KG1 (cell line): ENCODE measurements at places on chromosomes 6 and 20.

- DNase-seq = no peak
Observed at GRCh38 chr6:111938710-111939109, 65.5 kb upstream of the FYN start.

DNA sequence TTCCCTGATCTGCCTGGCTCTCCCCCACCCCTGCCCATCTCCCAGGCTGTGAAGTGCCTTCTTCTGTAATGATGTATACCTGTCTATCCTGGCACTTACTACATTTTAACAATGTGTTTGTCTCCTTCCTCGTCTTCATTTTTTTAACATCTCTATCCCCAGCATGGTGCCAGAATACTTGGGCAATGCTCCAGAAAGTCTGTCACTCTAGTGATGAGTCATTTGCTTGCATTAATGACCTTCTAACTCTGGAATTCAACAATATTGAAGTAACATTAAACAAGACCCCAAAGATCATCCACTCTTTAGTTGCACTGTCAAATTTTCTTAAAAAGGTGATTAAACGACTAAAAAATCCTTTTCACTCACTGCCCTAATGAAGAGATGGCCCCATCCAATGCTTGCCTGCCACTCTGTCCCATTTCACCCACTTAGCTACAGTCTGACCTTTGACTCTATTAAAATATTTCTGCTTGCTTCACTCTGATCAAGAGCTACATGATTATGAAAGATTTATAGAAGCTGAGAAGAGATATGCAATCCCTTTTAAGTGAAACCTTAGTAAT is 7.7 kb upstream of the KLHL31 start:
- no peak for DNase-seq

GRCh38 chr6:99232056-99232455 is 117.4 kb downstream of the FAXC start:
- no peak for DNase-seq

DNA sequence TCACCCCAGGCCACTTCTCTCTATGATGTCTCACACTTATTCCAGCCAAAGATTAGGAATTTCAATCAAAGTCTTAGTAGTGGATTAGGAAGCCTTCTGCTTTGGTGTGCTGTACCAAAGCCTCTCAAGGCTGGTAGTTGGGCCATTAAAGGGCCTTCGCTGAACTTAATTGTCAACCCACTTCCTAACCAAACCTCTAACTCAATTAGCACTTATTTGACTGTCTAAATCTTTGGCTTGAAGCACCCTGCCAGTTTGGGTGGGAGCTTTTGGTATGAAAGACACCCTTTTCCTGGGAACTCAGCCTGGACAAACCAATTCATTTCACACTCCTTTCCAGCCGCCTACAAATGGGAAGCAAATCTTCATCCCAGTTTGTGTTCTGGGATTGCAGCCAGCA is 81.5 kb downstream of the BMP2 start:
- no peak for DNase-seq

- DNase-seq = no peak
Observed at GRCh38 chr20:1876217-1876921, 18.8 kb upstream of the SIRPA start.

- DNase-seq = no peak
Observed at GRCh38 chr6:80029470-80029869, 25.0 kb downstream of the TTK start.

- DNase-seq = no peak
Observed at GRCh38 chr20:46920114-46920513, 25.5 kb downstream of the EYA2 start.

- DNase-seq = no peak
Observed at GRCh38 chr20:62860924-62861691, 514 bp downstream of the TCFL5 start.

DNA sequence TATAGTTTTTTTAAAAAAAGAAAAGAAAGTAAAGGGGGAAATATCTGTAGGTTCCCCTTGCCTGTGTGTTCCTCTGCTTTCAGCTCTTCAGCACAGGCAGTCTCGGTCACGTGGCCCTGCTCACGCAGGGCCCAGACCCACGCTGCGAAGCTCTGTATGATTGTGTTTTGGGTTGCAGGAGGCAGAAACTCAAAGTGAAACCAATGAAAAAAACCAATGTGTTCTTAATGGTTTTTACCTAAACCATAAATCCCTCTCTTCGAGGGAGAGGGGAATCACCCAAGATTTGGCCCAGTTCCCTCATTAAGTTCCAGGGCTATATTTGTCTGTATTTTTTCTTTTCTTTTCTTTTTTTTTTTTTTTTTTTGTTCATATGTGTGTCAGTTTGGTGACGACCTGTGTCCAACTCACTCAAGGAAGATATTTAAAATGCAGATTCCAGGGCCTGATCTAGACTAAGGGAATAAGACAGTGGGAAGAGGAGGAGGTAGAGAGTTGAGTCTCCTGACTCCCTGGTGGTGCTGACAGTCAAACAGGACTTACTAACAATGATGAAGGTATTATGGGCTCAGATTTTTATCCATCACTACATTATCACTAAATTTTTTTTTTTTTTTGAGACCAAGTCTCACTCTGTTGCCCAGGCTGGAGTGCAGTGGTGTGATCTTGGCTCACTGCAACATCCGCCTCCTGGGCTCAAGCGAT is 33.8 kb upstream of the RREB1 start:
- DNase-seq = no peak

DNA sequence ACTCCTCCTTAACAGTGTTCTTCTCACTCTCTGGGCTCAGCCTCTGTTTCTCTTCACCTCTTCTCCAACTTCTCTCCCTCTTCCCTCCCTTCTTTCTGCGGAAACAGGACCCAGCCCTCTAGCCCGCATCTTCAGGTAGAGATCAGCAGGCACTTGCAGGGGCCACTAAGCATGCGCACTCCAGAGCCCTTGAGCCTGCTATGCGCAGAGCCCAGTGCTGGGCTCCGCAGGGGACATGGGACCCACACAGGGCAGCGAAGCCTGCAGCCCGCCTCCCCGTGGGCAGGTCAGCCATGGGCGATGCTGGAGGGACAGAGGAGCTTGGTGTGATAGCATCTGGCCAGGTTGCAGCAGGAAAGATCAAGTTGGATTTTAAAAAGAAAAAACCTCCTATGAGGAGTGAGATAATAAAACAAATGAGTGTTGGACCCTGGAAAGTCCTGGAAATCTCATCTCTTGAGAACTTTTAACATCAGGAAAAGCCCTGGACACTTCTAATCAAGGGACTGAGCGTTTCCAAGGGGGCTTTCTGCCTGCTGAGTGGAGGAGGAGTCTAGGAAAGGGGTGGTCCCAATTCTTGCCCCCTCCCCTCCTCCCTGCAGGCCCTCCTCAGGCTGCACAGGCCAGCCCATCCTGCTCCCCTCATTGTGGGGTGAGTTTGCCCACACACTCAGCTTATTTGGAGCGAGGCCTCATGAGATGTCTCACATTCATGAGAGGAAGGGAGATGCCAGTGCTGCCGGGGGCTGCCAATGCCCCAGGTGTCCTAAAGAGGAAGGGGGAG is 71.9 kb downstream of the MDGA1 start:
- DNase-seq = no peak

DNA sequence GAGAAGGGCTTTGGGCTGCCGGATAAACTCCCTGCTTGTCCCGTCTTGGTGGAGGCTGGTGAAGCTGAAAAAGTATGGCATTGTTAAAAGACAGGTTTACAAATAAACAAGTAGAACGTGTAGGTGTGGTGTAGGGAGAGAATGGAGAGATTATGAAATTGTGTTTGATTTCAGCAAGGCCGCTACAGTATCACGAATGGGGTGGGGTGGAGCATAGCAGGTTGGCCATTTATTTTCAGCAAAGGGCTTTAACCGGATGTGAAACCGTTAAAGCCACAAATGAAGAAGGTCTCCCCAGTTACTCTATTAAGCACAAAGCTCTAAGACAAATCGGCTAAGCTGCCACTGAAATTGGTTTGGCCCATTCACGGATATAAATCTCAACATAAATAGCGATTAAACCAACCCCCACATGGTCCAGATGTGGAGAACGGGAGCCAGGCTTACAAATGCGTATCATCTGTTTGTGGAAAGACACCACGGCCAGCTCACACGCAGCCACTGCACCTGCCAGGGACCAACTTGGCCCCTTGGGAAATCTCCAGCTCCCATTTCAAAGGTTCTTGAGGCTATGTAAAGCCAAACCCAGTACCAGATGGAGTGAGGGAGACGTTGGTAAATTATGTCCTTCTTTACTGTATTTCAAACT is 94.0 kb downstream of the ZMYND8 start:
- no peak for DNase-seq

GRCh38 chr20:20856306-20856705 is 143.9 kb upstream of the RALGAPA2 start:
- no peak for DNase-seq

DNA sequence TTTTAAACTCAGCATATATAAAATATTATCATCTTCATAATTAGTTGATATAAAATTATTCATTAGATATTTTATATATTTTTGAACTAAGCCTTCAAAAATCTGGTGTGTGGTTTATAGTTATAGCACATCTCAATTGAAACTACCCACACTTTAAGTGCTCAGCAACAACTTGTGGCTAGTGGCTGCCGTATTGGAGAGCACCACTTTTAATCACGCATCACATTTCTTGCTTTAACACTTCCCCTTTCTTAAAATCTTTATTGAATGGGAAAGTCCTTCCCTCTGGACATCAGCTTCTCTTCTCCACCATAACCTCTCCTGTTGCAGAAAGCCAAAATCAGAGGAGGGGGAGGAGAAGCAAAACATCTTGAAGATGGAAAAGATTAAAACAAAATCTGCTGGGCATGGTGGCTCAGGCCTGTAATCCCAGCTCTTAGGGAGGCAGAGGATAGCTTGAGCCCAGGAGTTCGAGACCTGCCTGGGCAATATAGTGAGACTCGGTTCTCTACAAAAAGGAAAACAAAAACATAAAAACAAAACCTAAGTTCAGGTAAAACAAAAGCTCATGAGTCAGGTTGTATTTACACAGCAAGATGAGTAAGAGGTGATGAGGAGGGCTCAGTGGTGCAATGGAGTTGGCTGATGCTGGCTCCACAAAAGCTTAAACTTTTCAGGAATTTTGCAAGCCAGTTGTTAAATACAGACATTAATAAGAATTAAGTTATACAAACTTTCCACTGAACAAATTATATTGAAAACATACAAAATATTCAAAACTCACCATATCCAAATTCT is 237.0 kb upstream of the SUPT3H start:
- no peak for DNase-seq

DNA sequence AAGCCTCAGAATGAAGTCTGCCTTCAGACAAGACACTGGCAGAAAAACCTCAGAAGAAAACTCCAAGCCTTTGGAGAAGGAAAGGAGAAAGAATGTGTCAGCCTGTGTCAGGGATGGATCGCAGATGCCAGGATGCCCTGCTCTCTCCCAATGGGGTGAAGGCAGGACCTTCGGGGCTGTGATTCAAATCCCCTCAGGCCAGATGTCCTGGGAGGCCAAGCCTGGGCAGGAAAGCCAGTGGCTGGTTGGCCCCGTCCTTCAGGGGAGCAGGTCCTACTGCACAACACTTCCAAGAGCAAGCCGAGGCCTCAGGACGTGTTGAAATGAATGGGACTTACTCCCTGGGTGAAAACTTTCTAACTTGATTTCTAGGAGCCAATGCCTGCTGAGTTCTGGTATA is 36.5 kb downstream of the GJA10 start:
- DNase-seq = no peak

GRCh38 chr6:34102099-34102656 is 43.7 kb downstream of the GRM4 start:
- no peak for DNase-seq

- no peak for DNase-seq
Observed at GRCh38 chr6:75113446-75113845, 92.4 kb downstream of the COL12A1 start.

DNA sequence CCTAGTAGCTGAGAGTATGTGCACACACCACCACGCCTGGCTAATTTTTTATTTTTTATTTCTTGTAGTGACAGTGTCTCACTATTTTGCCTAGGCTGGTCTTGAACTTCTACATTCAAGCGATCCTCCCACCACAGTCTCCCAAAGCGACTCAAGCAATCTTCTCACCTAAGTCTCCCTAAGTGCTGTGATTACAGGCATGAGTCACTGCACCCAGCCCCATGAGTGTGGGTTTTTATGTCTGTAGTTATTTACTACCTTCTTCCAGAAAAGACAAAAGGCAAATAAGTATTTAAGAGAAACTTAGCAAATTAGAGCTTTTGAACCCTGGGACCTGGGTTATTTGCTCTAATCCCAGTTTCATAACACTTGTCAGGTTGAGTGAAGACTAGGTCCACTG is 92.3 kb upstream of the HCRTR2 start:
- no peak for DNase-seq

DNA sequence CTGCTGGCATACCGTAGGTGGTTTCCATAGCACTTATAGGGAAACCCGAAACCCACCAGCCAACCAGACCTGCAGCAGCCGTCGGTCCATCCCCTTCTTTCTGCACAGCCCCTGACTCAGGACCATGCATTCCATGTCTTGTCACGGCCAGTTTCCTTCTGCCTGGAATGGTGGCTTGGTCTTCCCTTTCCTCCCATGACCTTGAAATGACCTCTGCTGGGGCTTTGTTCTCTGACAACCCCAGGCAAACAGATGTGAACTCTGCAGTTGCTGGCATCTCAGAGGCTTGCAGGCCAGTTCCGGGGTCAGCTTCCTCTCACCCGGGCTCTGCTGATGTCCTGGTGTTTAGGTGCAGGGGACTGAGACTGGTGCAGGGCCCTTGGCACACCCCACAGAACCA is 250.8 kb downstream of the SMOC2 start:
- no peak for DNase-seq

- no peak for DNase-seq
Observed at GRCh38 chr6:102488729-102489128, 1095.2 kb downstream of the GRIK2 start.

GRCh38 chr6:72699159-72699558 is 77.3 kb downstream of the KCNQ5 start:
- no peak for DNase-seq

DNA sequence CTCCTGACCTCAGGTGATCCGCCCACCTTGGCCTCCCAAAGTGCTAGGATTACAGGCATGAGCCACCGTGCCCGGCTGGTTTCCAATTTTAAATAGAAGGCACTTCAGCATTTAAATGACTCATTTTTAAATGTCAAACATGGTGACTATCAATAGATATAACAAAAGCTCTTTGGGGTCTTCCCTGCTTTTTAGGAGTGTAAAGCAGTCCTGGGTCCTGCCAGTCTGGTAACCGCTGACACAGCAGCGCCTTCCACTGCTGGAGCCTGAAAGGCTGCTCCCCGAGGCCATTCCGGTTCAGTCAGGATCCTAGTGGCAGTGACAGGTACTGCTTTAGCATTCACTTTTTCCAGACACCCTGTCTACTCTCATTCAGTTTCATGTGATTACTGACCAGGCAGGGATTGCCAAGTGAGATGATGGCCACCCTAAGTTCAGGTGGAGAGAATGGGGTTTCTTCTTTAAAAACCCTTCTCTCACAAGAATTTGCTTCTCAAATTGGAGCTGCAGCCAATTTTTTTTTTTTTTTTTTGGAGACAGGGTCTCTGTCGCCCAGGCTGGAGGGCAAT is 5.1 kb downstream of the DIDO1 start:
- no peak for DNase-seq

DNA sequence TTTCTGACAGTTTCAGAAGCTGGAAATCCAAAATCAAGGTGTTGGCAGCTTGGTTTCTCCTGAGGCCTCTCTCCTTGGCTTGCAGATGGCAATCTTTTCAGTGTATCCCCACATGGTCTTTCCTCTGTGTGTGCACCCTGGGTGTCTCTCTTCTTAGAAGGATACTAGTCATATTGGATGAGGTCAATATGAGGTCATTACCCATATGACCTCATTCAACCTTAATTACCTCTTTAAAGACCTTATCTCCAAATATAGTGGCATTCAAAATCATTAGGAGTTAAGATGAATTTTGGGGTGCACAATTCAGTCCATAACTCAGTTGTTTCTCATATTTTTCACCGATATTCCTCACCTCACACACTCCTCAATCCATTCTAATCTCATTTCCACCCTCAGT is 92.4 kb upstream of the TGM3 start:
- DNase-seq = no peak

GRCh38 chr6:3549314-3549940 is 92.6 kb upstream of the SLC22A23 start:
- no peak for DNase-seq
